ENCODE measurements at places on chromosomes 2 and 18.

GRCh38 chr2:66984864-66985263 lies 412.3 kb upstream of the ETAA1 start:
- DNase-seq = no peak

DNA sequence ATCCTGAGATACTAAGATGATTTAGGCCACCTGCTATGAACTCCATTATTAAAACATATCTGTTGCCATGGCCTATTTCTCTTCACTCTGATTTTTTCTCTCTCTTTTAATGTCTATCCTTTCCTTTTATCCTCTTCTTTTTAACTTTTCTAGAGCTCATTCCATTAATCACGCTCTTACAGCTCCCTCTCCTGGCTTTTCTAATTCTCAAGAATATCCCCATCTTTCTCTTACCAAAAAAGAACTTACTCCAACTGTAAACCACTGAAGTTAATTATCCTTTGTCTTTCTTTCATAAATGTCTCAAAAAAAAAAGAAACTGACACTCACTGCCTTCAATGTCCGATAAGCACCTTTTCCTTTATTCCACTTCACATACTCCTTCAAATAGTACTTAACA lies 7.9 kb downstream of the PPP3R1 start:
- DNase-seq = no peak

DNA sequence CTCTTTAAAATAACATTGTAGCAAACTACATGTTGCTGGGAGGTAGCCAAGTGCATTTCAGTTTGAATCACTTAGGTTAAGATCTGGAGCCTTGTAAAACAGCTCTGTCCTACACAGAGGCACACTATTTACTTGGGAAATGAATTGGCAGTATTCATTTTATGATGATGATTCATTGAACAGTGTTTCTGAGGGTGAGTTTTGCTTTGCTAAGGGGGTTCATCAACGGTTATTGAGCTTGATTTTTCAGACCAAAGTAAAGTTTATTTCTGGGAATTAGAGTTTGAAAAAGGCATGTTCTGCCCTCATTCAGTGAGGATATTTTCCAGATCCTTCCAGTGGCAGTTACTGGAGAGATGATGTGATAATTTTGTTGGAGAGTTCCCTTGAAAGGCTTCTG lies 55.6 kb downstream of the CCDC85A start:
- DNase-seq = no peak

DNA sequence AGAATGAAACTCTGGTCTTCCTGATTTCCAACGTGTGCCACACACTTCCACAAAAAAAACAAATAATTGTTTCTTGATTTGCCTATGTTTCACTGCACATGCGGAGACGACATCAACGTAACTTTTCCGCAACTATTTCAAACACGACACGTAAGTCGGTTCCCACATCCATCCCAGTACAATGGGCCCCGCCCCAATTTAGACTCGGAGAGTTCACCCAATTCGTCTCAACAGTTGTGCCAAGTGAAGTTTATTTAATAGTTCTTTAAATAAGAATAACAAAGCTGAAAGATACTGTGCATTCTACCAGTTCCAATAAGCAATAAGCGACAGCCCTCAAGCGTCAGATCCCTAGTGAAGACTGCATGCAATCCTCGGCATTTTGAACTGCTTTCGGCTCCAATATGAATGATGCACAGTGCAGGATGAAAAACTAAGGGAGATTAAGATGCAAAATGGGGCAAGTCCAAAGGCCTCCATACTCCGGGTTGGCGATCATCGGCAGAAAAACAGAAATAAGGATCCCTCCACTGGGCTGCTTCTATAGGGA lies 664 bp downstream of the CCT4 start:
- no peak for DNase-seq

DNA sequence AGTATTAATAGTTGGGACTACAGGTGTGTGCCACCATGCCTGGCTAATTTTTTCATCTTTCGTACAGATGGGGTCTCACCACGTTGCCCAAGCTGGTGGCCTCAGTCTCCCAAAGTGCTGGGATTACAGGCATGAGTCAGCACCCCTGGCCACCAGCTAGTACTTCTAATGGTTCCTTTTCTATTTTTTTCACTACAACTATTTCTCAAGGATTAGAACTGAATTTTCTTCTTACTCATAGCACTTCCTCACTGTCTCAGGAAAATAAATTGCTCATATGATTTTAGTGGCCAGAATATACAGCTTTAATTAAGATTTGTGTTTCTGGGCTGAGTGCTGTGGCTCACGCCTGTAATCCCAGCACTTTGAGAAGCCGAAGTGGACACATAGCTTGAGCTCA lies 43.2 kb upstream of the SOS1 start:
- no peak for DNase-seq

DNA sequence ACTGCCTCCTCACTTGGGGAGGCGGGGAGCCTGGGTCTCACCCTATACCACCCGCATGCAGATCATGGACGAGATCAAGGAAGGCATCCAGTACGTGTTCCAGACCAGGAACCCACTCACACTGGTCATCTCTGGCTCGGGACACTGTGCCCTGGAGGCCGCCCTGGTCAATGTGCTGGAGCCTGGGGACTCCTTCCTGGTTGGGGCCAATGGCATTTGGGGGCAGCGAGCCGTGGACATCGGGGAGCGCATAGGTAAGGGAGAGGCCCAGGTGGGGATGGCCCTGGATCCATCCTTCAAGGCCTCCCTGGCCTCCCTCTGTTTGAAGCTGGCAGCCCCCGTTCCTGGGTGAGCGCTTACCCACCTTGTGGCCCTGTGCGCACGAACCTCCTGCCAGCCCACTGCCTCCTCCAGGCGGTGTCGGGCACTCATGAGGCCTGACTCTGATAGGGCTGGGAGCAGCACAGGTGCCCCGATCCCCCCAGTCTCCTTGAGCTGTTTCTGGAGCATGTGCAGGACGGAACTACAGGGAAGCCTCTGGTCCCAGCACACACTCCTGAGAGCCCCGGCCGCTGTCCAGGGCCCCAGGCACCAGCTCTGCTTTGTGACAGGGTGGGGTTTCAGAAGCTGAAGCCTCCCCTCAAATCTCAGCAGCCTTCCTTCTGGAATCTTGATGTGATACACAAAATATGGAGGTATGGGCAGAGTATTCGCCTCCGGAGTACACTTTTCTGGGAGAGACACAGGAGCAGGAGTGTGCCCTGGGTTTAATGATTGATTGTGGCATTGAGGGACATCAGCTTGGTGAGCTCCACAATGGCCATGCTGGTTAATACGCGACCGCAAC lies 708 bp downstream of the AGXT start:
- no peak for DNase-seq

- no peak for DNase-seq
These were observed 26.6 kb upstream of the SEH1L start for GRCh38 chr18:12921178-12921577.

- DNase-seq = no peak
These were observed 149.1 kb downstream of the UBE2E3 start for GRCh38 chr2:181129364-181130056.

DNA sequence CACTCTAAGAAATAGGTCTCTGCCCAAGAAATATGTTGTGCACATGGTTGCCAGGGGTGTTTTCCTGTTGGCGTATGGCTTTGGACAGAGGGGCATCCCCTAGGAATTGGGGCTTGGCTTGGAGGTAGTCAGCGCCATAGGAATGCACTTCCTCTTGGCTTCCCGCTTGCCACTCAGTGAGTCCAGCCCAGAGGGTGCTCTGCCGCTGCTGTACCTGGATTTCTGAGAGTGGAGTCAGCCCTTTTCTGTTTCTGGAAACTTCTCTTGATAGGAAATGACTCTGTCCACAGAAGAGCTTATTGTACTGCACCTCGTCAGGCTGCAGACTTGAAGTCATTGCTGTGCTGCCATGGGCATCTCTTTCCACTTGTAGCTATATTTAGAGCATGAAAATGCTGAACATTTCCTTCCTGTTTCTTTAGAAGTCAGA lies 116.7 kb upstream of the MGAT5 start:
- no peak for DNase-seq

DNA sequence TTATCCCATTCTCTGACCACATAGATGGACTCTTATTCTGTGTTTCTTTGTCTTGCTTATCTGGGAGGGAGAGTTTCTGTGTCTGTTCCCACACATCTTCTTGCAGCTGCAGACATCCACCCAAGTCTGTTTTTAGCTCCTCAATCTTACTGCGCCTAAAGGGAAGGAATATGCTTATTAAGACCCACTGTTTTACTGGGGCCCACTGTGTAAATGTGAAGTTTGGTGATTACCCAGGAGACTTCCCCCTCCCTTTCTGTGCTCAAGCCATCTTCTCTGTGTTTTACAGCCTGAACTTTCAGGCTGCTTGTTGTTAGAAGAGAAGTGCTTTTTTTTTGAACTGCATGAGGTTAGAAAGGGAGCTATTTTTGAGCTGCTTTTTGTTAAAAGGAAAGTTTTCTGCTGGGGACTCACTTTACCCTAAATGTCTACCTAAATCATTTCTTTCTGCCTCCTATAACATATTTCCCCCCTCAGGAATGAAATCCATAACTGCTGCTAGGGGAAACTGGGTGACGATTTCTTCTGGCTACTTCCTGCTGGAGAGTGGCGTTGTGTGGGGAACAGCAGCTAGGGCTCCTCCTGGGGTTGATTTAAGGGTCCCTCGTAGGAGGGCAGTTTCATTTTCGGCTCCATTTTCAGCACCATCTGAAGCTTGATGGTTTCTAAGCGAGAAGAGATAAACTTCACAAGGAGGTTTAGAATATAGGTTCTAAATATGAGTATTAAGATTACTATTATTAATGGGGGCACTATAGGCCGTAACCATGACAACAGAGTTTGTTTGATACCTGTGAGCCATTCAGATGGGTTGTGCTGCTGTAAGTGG lies 39.5 kb upstream of the GMCL1 start:
- DNase-seq = no peak

DNA sequence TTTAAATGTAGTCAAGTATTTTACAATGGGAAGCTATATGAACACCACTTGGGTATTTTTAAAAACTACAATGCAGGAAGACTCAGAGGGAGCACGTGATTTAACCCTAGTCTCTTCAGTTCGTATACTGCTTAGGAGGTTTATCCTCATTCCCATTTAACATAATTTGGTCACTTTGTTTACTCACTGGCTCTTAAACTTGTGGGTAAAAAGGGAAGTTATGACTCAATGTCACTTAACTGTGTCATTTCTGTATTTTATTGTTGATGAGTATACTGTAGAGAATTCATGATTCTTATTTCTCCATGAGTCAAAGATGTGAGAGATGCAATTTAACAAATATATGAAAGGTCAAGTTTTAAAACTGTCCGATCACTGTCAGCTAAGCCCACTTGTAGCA lies 48.2 kb downstream of the SLC66A3 start:
- DNase-seq = no peak

DNA sequence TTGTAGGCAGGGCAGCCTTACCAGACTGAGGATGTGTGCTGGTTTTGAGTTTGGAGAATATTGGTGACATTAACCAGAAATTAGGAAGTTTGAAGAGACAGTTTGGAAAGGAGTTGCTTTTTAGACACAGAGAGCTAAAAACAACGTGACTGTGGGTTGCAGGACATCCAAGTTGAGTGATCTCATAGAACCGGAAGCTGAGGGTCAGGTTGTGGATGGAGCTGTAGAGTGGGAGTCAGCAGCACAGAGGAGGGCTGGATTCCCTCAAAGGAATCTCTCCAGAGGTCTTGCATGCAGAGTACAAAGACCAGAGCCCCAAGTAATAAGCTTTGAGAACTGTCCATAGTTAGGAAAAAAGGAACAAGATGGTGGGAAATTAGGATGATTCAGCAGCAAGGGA lies 9.3 kb downstream of the MAPRE3 start:
- DNase-seq = no peak

DNA sequence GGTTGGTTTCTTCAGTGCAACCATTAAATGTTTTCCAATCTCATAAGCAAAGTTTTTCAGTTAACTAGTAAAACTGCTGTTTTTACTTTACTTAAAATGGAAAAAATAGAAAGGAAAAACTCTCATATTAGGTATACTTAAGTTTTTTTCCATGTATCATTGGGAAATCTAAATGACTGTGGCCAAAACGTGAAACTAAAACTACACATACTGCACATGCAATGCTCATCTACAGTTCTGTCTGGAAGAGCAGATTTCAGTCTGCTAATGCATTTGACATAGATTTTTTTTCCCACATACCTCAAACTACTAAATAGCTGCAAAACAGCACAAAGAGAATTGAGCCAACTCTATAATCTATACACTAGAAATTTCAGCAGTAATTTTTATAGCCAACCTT lies 62.6 kb downstream of the COL5A2 start:
- DNase-seq = no peak

- DNase-seq = no peak
These were observed 17.6 kb upstream of the CASP8 start for GRCh38 chr2:201242571-201243277.

DNA sequence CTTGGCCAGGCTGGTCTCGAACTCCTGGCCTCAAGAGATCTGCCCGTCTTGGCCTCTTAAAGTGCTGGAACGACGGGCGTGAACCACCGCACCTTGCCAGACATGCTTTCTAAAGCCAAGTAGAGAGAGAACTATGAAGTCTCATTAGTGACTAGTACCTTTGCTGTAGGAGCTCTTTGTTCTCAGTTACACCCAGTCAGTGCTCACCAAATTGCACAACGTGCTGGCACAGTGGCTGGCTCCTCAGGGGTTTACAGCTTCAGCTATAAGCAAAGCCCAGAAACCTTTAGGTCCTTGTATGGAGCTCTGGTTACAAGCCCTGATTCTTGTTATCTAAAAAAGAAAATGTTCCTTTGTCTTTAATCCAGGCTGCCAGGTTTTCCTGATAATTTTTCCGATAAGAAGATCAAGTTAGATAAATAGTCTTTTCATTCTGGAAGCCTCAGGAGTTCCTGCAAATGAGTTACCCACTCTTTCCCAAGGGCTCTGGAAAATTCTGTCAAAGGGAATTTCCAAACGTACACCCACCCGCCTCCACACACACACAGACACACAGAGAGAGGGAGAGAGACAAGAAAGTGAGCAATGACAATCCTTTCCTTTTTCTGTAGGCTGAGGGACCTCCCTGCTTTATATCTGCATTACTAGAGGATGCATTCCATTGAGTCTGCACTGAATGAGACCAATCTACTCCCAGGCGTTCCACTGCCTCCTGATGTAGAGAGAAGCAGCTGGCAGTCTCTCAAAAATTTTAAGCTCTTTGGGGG lies 100.2 kb upstream of the CSRNP3 start:
- DNase-seq = no peak

GRCh38 chr2:240503375-240503774 lies 54.4 kb downstream of the ANKMY1 start:
- no peak for DNase-seq

Measured in stimulated activated CD4-positive, alpha-beta T cell treated with anti-CD3 and anti-CD28 coated beads, Interleukin-2, amount 100 ng/mL, for 4 hours (primary cell).